8988T (cell line): ENCODE measurements at places on chromosomes 12 and 14.

DNA sequence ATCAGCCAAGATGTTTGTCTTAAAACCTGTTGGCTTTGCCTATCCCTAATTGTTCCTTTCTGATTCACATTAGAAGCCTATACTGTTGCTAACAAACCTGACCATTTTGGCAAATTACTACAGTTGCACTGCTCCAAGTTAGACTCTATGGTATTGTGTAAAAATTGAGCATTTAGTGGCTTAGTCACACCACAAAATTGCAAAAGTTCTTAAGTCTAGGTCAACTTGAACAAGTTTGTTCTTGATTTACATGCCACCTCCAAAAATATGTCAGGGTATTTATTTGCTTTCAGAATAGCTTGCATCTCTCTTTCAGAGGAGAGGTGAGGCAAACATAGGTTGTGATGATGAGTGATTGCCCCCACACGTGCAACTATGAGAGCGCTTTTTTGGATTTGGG lies 27.0 kb upstream of the PTHLH start:
- no peak for DNase-seq

DNA sequence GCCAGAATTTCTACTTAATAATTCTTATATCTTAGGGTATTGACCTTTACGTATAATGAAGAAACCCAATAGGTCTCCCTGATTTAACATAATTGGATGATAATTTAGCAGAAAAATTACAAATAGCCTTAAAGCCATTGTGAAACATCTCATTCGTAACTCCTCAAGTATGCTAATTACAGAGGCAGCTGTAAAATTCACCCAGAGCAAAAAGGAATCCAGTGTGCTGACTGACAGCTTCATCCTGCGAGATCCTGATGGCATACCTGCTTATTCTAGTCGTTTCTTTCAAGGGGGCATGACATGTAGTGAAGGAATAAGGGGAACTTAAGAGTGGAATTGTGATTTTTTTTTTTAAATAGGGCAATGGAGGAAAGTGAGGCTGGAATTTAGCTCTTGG lies 291.5 kb downstream of the FUT8 start:
- DNase-seq = no peak

DNA sequence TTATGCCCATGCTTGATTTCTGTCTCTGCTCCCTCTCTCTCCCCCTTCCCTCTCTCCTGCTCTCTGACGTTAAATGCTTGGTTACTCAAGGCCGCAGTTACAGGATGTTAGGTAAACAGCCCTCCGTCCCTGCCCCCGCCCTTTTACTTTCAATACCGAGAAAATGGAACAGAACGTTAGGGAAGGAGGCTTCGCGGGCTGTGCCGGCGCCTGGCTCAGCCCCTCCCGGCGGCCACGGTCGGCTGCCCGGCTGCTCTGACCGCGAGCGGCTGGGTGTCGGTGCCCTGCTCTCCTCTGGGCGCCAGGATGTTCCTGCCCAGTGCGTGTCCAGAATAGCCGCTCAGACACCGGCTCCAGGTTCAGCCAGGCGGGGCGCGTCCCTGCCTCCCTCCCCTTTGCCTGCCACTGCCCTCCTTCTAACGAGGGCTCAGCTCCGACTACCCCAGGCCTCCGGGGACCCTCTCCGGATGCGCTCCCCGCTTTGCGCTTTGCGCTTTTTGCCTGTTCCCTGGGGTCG lies 166.1 kb downstream of the ADCK1 start:
- DNase-seq = peak; percentile 35

DNA sequence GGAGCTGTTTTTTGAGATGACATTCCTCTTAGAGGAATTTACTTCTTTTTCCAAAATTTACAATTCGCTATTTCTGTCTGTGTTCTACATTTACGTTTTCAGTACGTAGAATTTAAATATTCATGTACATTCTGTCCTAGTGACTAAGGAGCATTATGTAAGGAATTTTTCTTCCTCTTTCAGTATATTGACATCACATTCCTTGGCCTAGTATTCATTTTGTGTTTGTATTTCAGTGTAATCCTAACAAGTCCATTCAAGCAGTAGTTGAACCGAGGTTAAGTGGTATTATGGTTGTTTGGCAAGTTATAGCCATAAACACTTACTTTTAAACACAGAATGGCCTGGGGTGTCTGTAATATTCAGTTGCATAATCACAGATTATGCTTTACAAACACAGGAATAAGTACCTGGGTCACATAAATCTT lies 465.2 kb downstream of the PCNX1 start:
- DNase-seq = peak; percentile 15

DNA sequence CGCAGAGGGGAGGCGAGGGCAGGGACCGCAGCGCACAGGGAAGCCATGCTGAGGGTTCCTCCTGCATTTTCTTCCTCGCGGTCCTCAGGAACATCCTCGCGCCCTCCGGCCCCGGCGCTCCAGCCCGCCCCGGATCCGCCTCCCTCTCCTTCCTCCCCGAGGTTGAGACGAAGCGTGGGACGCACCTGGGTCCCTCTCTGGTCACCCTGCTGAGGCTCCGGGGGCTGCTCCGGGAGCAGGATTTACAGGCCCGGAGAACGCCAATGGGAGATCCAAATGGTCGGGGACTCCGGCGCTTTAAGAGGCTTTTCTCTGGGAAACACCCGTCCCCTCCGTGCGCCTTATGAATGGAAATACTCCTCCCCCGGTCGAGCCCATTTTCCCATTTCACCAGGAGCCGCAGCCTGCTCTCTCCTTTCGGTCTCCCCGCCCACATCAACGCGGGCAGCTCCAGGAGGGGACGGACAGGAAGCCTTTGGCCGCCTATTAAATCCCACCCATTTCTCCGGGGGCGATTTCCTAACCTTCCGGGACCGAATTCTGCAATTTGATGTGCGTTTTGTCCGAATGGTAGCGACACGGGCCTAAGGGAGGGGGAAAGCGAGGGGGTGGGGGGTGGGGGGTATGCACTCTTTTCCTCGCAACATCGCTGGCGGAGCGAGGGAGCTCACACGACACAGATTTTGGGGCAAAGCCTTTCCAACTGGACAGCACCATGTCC lies at the start of gene UNC79:
TSS of gene UNC79 (plus strand) at position 625 of the 721 bp plus-strand sequence. CDS start at position 716, 91 bp downstream.
- peak; percentile 32 for DNase-seq
